Tibial nerve (tissue), 4 donors: ENCODE measurements at places on chromosomes 3 and 15.

- DNase-seq: no peak
These were observed 15.5 kb downstream of the GLDN start for GRCh38 chr15:51356983-51357382.

DNA sequence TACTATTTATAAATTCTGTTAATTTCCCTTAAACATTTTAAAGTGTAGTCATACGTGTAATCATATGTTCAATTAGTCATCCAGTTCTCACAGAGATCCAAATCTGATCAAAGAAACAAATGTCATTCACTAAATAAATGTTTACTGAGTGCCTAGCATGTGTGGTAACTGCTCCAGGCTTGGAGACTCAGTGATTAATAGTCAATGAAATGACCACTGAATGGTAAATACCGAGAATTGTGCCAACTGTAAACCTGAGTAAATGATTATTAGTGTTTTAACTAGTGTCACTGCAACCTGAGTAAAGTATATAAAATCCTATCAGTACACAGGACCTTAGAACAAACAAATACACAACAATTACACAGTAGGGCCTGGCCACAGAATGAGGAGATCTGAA, 52.3 kb downstream of the SH3GL3 start:
- DNase-seq: no peak

DNA sequence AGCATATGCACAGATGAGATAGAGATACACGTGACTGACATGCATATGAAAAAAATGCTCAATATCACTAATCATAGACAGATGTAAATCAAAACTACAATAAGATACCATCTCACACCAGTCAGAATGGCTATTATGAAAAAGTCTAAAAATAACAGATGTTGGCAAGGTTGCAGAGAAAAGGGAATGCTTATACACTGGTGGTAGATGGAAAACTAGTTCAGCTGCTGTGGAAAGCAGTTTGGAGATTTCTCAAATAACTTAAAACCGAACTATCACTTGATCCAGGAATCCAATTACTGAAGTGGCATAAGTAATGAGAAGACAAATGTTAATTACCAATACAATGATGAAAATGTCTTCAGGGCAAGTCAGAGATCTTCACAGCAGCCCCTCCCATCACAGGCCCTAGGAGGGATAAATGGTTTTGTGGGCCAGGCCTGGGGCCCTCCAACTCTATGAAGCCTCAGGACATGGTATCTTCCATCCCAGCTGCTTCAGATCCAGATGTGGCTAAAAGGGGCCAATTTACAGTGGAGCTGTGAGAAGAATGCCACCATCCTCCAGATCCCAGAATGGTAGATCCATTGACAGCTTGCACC, 71.4 kb upstream of the PLSCR4 start:
- DNase-seq: no peak

- DNase-seq: no peak
These were observed 23.1 kb upstream of the MITF start for GRCh38 chr3:69716119-69716518.

GRCh38 chr15:100220058-100220768, 121.6 kb downstream of the ADAMTS17 start:
- no peak for DNase-seq

- no peak for DNase-seq
These were observed 66.8 kb downstream of the ANKRD28 start for GRCh38 chr3:15731024-15731423.

DNA sequence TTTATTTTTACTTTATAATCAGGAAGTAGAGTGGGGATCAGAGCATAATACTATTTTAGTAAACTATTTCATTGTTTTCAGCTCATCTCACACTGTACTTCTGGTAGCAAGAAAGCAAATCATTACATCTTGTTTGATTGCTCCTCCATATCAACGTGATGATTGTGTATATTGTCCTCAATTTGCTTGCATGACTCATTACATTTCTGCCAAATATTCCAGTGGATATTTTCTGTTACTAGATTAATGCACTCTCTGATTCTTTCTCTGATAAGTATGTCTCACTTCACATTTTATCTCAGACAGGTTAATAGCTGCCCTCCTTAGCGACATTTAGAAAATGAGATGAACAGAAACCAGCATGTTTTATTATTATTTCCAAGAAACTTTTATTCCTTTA, 1145.3 kb downstream of the OTOL1 start:
- DNase-seq: no peak
